Stimulated activated CD8-positive, alpha-beta memory T cell treated with anti-CD3 and anti-CD28 coated beads, Interleukin-2, amount 100 ng/mL, for 1 hour (primary cell): ENCODE measurements at places on chromosomes 2 and 18.

GRCh38 chr2:187078297-187078696, 229.3 kb upstream of the ZSWIM2 start:
- no peak for DNase-seq

DNA sequence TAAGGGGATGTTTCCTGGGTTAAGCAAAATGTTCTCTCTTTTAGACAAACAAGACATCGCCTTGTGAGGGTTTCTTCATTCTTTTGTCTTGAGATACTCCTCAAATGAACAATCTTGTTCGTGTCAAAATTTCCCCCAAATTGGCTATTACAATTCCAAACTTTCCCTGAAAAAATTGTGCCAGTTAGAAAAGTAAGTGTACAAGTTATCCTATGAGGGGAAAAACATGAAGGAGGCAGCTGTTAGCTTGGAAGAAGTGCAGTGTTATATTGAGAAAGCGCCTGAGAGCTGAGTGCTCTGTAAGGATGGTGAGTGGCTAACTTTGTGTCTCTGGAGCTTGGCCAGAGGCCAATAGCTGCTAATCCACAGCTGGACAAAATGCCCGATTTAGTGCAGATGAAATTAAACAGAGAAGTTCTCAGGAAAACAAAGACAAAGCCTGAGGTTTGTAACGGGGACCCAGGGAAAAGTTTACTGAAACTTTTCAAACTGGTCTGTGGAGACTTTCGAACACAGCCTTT, 14.1 kb upstream of the PLEKHH2 start:
- DNase-seq = no peak

DNA sequence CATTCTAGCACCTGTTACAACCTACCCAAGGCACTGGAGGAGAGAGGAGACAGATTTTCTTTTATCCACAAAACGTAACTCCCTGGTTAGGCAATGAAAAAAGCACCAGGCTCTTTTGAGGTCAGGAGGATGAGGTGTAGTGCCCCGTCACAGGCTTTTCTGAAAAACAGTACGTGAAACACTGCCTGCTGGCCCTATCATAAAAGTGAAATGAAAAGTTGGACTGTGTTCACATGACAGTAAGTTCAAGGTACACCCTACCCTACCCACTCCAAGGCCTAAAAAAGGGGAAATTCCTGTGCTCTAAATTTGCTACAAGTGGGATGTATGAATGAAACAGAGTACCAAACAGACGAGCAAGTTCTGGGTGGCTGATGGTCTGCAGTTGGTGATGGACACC, 17.6 kb downstream of the LGALSL start:
- DNase-seq = no peak

GRCh38 chr2:126634273-126634861, 21.6 kb upstream of the GYPC start:
- no peak for DNase-seq

- no peak for DNase-seq
Observed at GRCh38 chr2:100884145-100884621, 64.2 kb downstream of the NPAS2 start.

GRCh38 chr2:48940606-48941005, 185.1 kb upstream of the LHCGR start:
- DNase-seq = no peak

DNA sequence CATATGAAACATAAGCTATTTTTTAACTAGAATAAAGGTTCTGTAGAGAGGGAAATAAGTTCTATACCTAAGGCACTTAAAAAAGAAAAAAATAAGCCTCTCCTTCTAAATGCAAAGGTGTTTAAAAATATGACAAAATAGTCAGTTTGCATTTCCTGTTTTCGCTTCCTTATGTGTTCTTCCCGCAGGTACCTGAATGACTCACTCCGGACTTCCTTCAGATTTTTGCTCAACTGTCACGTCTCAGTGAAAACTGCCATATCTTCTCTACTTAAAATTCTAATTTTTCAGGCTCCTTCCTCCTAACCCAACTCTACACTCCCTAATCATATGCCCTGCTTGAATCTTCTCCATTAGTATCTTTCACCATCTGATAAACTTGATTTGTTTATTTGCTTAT, 1333.1 kb downstream of the LRP1B start:
- no peak for DNase-seq

DNA sequence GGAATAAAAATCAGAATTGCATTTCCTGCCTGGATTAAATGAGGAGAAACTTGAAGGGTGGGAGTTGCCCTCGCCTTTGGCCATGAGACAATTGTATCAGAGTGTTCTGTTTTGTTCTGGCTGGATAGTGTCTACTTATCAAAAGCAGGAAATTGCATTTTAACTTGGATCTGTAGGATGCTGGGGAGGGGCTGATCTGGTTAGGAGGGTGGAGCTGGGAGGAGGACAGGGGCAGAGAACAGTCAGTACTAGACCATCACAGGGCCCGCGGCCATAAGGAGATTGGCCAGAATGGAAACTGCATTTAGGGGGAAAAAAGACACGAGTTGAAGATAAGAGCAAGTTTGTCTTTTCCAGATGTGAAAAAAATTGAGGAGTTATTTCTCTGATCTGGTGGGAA, 199.1 kb upstream of the POU3F3 start:
- DNase-seq = no peak

DNA sequence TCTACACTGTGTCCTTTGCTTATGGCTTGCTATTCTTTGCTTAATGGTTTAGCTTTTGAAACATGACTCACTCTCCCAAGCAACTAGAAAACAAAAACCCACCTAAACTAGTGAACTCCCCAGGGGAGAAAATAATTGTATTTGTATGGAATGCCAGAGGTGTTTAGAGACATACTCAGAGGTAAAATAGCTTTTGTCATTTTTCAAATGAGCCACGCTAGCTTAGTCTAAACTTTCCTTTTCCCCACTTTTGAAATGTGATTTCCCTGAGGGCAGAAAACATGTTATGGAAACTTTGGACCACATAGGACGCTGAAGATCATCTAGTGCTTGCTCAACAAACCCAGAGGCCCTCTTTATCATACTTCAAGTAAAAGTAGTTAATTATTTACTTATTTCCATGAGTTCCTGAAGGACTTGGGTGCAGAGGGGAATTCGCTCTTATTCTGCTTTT, 16.5 kb upstream of the CYTIP start:
- no peak for DNase-seq

DNA sequence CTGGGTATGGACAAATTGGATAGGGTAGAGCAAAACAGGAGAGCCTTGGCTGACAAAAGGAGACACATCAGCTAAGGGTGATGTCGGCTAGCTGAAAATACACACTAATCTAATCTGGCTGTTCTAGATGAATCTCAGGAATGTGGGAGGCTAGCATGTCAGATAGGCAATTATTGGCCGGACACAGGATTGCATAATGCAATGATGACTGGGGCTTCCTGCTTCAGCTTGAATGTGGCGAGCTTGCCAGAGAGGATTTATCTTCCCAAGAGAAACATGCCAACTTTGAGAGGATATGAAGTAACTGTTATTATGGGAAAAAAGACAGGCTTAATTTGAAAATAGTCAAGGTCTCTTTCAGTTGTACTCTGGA, 102.4 kb downstream of the TRIB2 start:
- DNase-seq = no peak

GRCh38 chr2:1674766-1675397, 69.4 kb downstream of the PXDN start:
- no peak for DNase-seq

GRCh38 chr18:13381331-13381730, 162.8 kb downstream of the LDLRAD4 start:
- no peak for DNase-seq

DNA sequence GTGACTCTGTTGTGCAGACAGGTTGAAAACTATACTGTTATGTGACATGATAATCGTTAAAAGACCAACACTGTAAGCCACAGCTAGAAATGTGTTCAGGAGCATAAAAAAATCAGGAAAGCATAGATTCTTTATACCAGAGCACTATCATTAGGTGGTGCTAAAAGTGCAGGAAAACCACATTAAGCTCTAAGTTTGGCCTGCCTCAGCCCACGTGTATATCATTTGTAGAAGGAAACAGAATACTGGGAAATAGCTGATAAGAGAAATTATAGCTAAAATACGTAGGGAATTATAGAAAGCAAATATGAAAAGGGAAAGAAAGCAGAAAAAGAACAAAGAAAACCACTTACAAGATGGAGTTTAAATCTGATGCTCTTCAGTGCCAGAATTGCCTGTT, 26.5 kb upstream of the C2orf74 start:
- no peak for DNase-seq

DNA sequence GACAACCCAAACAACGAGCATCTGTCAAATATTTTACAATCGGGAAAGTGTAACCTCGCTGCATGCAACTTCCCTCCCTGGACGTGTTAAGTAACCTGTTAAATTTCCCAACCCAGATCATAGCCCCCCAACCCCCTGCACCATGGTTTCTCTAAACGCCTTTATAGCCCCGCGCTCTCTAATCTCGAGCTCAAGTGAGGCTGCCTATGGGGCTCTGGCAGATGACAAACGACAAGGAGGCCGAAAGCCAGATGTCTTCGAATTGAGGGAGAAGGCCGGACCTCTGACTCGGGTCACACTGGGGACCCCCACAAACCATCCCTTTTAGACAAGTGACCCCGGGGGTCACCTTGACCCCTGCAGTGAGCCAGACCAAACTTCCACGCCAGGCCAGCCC, 526 bp downstream of the COX7A2L start:
- DNase-seq = no peak

DNA sequence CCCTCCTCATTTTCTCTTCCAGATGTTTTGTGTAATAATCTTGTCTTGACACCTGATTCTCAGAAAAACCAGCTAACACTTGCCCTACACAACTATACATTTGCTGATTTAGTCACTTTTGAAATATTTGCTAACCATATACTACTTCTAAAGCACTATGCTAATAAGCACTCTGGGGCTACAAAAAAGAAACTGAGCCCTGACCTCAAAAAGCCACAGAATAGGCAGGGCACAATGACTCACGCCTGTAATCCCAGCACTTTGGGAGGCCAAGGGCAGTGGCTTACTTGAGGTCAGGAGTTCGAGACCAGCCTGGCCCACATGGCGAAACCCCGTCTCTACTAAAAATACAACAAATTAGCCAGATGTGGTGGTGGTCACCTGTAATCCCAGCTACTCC, 266.0 kb downstream of the RAD51AP2 start:
- DNase-seq = no peak

DNA sequence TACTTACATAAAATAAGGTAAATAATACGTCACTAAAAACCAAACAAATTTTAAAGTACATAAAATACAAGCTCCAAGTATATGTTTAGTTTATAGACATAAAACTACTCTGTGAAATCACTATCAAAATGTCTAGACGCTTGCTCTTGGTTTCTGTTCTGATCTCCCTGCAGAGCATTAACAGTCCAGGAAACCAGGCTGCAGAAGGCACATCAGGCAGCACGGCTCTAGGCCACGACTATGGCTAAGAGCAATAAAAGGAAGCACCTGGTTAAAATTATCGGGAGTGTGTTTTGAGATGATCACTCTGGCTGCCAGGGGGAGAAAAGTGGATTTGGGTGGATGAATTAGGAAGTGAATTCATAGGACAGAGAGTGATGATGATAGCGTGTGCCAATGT, 196.0 kb upstream of the SPHKAP start:
- no peak for DNase-seq

DNA sequence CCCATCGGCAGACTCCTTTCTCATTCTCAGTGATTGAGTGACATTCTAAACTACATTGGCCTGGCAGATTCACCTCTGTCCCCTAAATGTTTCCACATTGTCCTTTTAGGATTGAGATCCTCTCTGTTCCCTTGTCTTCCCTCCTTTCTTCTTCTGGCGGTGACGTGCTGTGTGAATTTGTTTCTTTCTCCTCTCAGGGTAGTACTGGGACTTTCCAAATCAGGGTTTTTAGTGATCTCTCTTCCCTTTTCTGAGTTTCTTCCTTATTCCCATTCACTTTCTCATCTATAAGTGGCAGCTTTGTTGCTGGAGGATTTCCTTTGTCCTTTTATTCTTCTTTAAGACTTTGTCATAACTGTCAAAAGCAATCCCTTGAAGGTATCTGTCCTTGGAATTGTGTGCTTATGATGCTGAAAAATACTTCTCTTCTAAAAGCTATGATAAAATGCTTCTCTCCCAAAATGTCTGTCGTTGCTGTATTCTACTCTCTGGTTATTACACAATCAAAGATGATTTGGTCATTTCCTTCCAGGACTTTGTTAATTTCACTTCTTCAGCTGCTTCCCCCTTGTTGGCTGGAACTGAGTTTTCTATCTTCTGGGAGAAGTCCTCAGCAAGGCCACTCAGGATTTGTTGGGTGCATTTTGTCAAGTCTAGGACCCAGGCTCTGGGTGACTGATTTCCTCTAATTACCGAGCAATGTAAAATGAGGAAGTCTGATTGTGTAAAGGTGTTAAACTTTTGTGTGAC, 4.9 kb upstream of the IL1B start:
- no peak for DNase-seq

- no peak for DNase-seq
Observed at GRCh38 chr2:231418820-231419640, 23.5 kb downstream of the B3GNT7 start.

- no peak for DNase-seq
Observed at GRCh38 chr2:163859951-163860350, 124.1 kb upstream of the FIGN start.

DNA sequence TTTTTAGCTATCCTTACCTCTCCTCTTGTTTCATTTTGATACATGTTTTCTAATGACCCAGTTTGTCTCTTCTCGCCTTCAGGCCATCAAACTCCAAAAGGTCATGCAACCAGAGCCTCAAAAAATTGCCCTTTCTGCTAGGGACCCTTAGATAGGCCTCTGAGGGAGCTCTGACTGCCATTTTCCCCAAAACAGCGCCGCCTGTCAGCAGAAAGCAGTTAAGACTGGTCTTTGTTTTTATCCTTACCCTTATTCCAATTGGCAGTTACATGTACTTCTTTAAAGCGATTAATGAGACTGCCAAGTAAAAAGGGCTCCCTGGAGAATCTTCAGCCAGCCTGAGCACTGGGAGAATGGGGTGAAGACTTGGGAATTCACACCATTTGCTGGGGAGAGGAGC, 55.1 kb upstream of the RIT2 start:
- DNase-seq = no peak

DNA sequence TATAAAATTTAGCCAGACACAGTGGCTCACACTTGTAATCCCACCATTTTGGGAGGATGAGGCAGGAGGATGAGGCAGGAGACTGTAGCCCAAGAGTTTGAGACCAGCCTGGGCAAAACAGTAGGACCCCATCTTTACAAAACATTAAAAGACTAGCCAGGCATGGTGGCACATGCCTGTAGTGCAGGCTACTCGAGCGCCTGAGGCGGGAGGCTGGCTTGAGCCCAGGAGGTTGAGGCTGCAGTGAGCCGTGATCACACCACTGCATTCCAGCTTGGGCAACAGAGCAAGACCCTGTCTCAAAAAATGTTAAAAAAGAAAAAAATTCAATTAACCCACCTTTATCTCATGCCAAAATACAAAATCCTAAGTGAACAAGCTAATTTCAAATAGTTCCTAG, 4.0 kb downstream of the REV1 start:
- no peak for DNase-seq

DNA sequence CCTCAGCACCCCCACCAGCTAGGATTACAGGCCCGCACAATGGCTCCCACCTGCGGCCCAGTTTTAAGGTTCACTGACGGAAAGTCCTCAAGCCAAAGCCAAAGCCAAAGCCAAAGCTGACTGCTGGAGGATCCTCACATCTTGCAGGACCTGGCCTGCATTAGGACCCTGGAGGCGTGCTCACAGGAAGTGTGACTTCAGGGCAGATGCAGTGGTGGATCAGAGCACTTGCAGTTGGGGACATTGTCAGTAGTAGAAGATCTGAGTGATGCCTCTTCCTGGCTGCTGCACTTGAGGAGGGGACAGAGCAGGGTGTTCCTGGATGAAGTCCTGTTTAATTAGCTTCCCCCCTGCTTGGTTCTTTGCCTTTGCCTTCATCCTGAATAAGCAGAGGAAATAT, 69.0 kb upstream of the ALPP start:
- DNase-seq = no peak
